ENCODE measurements at places on chromosomes 1 and 21.

GRCh38 chr1:175522880-175523279 is 220.5 kb downstream of the TNR start:
- no peak for DNase-seq

DNA sequence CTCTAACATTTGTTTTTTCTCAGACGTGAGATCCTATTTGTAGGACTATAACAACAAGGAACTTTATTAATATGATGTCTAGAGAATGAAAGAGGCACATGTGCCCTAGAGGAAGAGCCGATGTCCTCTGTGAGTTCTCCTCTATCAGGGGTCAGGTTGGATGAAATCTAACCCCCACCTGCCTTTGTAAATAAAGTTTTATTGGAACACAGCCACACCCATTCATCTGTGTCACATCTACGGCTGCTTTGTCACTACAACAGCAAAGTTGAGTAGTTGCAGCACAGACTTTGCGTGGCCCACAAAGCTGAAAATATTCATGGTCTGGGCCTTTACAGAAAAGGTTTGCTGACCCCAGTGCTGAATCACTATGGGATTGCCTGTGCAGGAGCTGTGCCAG is 571 bp upstream of the CAPN9 start:
- DNase-seq, result no peak

GRCh38 chr1:154440036-154440804 is 35.1 kb downstream of the IL6R start:
- no peak for DNase-seq

- DNase-seq, result no peak
Measured at GRCh38 chr1:57719274-57719673, 295.4 kb upstream of the DAB1 start.

- no peak for DNase-seq
Measured at GRCh38 chr21:35204850-35205541, 155.9 kb upstream of the RUNX1 start.

DNA sequence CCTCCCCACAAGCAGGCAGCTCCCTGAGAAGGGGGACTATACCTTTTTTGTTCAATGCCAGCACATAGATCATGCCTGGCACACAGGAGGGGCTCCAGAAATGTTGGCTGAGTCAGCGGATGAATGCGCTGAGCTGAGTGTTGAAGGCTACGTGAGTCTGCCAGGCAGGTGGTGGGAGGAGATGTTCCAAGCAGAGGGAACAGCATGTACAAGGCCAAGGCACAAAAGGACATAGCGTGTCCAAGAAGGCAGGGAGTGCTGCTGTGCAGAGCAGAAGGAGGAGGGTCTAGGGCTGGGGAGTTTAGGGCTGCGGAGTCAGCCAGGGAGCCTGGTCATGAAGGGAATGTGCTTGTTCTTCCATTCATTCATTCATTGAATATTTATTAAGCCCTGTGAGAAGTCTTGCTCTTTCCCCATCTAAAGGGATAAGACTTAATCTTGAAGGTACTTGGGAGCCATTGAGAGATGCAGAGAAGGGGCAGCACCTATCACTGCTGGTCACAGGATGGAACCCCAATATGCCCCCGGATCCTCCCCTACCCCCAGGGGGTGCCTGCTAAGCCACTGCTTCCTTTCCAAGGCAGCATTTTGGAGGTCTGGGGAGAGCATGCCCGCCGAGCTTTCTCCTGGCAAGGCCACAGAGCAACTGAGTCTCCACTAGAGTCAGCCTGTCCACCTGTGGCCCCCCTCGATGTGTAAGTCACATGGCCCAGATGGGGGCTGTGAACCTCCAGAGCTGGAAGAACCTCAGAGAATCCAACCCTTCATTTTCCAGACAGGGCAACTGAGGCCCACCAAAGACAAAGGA is 31.2 kb upstream of the LAPTM5 start:
- no peak for DNase-seq

Measured in stimulated activated CD8-positive, alpha-beta memory T cell treated with anti-CD3 and anti-CD28 coated beads, Interleukin-15, amount 100 ng/mL, for 4 hours (primary cell).